ENCODE measurements at places on chromosomes 16 and 17.

- no peak for DNase-seq
Measured at GRCh38 chr16:25817295-25817694, 125.5 kb downstream of the HS3ST4 start.

GRCh38 chr17:21363776-21364642 lies 12.1 kb upstream of the KCNJ12 start:
- DNase-seq: no peak

GRCh38 chr16:74226338-74226954 lies 70.2 kb upstream of the PSMD7 start:
- DNase-seq: no peak

DNA sequence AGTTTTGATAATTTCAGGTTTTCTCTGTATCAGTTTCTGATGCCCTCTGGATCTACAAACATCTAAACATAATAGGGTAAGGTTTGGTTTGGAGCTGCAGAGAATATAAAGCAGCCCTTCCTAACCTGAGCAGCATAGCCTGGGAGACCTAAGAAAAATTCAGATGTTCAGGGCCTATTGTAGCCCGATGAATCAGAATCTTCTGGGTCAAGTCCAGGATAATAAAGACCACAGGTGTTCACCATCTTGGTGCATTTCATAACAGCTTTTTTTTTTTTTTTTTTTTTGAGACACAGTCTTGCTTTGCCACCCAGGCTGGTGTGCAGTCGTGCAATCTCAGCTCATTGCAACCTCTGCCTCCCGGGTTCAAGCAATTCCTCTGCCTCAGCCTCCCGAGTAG lies 19.7 kb upstream of the ARHGAP17 start:
- no peak for DNase-seq

- DNase-seq: no peak
Measured at GRCh38 chr16:21719283-21719682, 55.5 kb downstream of the OTOA start.

DNA sequence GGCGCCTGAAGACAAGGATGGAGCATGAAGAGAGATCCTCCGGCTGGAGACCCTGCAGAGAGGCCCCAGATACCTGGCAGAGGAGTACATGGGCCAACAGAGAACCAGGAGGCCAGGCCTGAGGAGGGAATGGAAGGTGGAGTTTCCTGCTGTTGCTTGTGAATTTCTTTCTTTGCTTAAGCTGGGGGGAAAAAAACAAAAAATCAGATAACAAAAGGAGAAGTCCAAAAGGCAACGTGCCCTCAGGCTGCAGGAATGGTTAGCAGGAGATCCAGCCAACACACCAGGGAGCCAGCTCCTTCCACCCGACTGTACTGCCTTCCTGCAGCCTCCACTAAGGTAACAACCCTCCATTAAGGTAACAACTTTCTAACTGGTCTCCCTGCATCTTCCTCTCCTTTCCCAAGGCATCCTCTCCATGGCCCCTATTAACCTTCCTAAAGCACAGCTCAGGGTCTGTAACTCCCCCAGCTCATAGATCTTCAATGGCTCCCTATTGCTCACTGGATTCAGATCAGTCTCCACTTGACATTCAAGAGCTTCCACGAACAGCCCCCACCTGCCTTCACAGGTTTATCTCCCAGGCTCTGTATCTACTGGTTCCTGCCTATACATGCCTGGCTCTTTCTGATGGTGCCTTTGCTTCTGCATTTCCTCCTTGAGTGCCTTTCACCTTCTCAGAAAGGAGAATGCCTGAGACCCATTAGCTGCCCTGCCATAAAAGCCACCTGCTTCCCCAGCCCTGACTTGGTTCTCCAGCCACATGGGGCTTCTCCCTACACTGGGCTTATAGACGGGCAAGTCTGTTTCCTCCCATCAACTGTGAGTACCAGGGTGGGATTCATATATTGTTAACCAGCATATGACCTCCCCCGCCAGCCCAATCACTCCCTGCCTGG lies 725 bp upstream of the ARL5C start:
- DNase-seq: no peak

DNA sequence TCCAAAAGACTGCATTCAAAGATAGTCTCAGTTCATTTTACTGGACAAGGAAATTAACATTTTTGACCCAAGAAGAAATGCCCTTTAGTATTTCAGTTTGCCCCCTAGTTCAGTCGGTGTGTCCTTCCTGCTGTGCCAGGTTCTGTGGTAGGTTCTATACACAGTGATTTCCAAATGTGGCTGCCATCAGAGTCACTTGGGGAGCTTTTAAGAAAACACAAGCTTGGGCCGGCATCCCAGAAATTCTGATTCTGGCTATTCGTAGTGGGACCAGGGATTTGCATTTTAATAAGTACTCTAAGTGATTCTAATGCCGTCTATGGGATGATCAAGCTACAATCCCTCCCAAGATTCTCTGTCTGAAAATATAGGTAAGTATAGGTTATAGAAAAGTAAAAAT lies 10.2 kb downstream of the RSPRY1 start:
- DNase-seq: no peak

DNA sequence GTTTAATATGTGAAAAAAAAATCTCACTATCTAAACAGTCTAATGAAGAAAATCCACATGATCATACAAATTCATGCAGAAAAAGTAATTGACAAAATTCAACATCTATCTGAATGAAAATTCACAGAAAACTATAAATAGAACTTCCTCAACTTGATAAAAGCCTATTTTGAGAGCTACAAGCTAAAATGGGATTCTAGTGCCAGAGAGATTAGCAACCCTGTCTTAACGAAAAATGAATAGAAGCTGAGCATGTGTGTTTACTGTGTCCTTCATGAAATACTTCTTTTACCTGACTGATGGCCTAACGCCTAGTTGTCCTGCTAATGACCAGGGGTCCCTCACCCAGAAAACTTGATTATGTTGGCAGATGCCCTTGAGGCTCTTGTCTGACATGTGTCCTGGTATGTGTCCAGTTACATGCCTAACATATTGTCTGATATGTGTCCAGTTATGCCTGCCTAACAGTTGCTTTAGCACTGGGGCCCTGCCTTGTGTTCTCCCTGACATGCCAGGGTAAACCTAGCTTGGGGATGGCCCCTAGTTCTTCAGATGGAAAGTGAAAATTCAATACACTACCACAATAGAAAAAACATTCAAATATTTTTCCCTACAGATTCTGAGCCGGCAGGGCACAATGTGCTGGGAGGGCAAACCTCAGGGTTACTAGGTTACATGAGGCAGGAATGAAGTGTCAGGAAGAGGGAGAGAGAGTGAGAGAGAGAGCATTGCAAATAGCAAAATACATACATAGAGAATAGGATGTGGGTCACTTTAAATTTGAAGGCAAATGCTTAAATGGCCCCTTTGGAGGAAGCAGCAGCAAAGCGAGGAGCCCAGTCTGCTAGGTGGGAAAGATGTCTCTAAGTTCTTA lies 834.0 kb downstream of the CDH11 start:
- no peak for DNase-seq

DNA sequence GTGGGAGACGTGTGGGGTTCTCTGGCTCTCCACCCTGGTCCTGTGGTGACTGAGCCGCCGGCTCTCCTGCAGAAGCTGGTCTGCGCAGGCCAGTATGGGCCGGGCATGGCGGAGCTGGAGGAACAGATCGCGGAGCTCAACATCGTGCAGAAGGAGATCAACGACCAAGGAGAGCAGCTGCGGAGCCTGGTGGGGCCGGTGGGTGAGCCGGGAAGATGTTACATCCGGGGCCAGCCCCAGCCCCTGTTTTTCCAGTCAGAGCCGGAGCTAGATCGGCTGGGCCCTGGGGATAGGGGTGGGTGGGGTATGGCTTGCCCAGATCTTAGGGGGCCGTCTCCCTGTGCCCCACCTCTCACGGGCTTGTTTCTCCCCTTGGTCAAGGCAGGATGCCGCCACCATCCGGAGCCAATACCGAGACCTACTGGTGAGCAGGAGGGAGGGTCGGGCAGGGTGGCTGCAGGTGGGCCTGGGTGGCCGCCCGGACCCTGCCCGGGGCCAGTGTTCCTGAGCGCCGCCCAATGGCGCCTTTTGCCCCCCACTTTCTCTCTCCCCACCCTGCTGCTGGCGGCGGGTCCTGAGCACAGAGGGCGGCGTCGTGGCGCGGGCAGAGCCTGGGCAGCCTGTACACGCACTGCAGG lies 5.0 kb downstream of the EVPLL start:
- no peak for DNase-seq

DNA sequence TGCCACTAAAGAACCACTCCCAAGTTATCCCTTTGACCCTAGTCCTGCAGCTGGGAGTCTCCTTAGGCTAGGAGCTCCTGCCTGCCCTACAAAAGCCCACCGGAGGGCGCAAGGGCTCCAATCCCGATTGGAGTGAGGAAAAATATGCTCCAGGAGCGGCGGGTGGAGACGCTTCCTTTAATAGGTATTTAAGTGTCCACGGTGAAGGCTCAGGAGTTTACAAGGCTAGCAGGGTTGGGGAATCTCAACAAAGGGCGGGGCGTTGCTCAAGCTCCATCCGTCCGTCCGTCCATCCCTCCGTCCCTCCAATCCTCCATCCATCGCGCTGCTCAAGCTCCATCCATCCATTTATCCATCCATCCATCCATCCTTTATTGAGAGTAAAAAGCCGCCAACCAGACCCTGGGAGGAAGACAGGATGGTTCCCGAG lies 556 bp upstream of the SPNS1 start:
- no peak for DNase-seq

DNA sequence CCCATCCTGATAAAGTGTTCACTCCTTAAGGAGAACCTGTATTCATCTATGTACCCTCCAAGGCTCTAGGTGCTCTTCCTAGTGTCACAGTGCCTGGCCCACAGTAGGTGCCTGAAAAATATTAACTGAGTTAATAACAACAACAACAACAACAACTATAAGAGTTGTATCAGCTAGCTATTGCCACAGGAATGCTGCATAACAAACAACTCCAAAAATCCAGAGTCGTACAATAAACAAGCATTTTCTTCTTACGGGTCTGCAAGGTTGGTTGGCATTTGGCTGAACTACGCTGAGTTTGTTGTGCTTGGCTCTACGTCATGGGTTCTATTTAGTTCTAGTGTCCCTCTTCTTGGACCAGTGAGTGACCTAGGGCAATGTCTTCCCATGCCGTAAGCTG lies 29.2 kb downstream of the TMC5 start:
- DNase-seq: no peak

DNA sequence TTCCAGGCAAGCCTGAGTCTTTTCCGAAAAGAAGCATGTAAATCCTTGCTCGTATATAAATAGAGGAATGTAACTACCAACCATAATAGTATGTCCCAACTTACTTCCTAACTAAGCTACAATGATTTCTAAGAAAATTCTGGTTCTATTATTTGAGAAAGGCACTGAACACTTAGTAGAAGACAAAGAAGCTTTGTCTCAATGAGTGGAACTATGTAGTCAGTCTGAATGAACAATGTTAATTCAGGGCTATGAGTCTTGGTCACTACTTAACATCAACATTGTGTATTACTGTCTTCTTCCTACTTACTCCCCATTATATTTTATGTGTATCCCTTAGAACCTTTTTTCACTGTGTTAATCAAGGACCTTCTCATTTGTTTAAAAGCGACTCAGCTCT lies 206.0 kb downstream of the CYB561 start:
- DNase-seq: no peak

- DNase-seq: peak; percentile 9
Measured at GRCh38 chr17:63966646-63967264, 6.0 kb downstream of the SCN4A start.

DNA sequence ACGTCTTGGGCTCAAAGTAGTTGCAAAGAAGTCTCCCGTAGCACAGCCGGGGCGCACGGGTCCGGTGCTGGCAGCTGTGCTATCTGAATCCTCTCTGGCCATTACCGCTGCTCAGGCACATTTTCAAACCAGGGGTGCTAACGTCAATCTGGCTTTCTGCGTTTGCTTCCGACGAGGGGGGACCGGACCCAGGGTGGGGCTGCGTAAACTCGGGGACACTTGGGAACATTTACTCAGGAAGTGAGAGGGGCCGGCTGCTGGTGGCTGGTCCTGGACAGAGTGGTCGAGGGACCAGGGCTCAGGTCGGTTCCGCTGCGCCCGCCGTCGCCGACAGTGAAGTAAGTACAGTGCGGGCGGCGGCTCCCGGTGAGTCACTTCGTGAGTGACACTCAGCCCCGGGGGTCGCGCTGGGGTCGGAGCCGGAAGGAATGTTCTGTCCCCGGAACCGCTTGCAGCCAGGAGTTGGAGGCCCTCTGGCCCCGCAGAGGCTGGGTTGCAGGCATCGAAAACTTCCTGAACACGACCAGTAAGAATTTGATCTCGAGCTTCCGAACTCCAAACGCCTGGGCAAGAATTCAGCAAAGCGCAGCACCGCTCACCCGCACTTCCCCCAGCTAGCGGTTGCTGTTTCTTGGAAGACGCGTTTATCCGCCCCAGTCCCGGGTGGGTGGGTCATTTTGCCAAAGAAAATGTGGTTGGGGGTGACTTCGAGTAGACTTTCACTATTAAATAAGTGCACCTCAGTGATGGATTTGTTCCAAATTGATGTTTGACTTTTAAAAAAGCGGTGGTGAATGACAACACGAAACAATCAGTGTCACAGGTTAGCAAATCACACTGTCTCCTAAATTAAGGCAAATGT lies 1.4 kb upstream of the HS3ST3B1 start:
- DNase-seq: no peak

DNA sequence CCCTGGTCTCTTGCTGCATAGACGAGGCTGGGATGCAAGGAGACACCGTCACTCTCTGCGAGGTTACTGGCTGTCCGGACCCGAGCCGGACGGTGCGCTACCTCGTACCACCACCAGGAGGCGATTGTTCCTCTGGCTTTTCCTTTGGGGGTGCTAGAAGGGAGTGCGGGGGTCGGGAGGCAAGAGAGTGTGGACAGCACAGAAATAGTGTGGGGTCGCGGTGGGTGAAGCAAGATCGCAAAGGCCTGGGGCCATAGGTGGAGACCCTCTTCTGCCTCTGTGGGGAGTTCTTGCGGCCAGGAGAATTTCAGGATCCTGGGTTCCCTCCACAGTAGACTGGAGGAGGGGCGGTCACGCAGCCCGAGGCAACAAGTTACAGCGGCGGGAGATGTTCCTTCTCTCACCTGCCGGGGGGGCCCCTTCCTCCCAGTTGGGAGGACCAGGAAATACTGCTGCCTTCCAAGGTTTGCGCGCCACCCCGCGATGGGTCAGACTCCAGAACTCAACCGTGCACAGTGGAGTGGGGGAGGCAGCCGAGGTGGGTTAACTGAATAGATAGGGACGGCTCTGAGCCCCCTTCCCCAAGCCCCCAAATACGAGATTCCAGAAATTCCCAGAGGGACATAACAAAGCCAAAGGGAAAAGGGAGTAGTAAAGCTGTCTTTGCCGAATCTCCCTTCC lies 6.9 kb downstream of the PHOSPHO1 start:
- peak; percentile 28 for DNase-seq

DNA sequence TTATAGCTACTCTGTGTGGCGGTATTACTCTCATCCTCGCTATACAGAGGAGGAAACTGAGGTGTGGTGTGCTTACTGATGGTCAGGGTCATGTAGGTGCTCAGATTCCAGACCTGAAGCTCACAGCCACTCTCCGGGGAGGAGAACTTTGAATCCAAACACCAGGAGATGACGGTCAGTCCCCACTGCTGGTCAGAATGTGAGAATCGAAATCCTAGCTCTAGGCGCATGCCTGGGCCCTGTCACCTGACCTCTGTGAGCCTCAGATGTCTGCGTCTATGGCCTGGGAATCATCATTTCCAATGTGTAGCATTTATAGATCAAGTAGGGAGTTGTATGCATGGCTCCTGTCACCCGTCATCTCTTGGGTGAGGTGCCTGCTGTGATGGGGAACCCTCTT lies 317.4 kb downstream of the SNX29 start:
- no peak for DNase-seq

All from activated naive CD4-positive, alpha-beta T cell (primary cell).